ENCODE measurements at places on chromosomes 1 and 21. TPM values are rescaled to one million over a fixed set of nuclear protein-coding genes. Genes with fewer than 3 reads are reported as not detected.

ADAMTSL4 gene
- total RNA-seq = 3.6 TPM

F3 gene
- 59.4 TPM for total RNA-seq

RSPO1 gene
- 0.74 TPM for total RNA-seq

KPRP gene
- total RNA-seq = not detected

SIPA1L2 gene
- 19.2 TPM for total RNA-seq

PRRX1 gene
- 32.9 TPM for total RNA-seq

C1orf216 gene
- 12.4 TPM for total RNA-seq

CYP4A11 gene
- not detected for total RNA-seq

SH2D1B gene
- not detected for total RNA-seq

INKA2 gene
- 1.6 TPM for total RNA-seq

CD34 gene
- 0.14 TPM for total RNA-seq

SSX2IP gene
- total RNA-seq = 18.1 TPM

ZSWIM5 gene
- total RNA-seq = 1.9 TPM

HSF2BP gene
- 1.7 TPM for total RNA-seq

FAM110D gene
- not detected for total RNA-seq

NUAK2 gene
- 4.8 TPM for total RNA-seq

OLFML3 gene
- total RNA-seq = 191 TPM

GABPA gene
- total RNA-seq = 26.9 TPM

UMODL1 gene
- total RNA-seq = 0.14 TPM

PDZK1IP1 gene
- not detected for total RNA-seq

SPRR1B gene
- not detected for total RNA-seq

FMO4 gene
- total RNA-seq = 2.5 TPM

LAMC1 gene
- total RNA-seq = 613 TPM

SPSB1 gene
- total RNA-seq = 16.6 TPM

C4BPA gene
- under 0.01 TPM for total RNA-seq

TMEM125 gene
- total RNA-seq = not detected

TSACC gene
- not detected for total RNA-seq

C1orf141 gene
- not detected for total RNA-seq

PYHIN1 gene
- not detected for total RNA-seq

SLC9C2 gene
- total RNA-seq = not detected

RHD gene
- not detected for total RNA-seq

LCE3D gene
- total RNA-seq = not detected

GBP7 gene
- total RNA-seq = not detected

C1orf226 gene
- under 0.01 TPM for total RNA-seq

RGS8 gene
- total RNA-seq = not detected

RUNX3 gene
- total RNA-seq = not detected

BMP8A gene
- 0.28 TPM for total RNA-seq

CCDC17 gene
- total RNA-seq = 0.74 TPM

LENEP gene
- 0.18 TPM for total RNA-seq

CTH gene
- total RNA-seq = 7.1 TPM

ANGPTL3 gene
- total RNA-seq = not detected

DNAH14 gene
- 8.9 TPM for total RNA-seq

NCF2 gene
- 0.18 TPM for total RNA-seq

USH2A gene
- total RNA-seq = under 0.01 TPM

TNFRSF14 gene
- total RNA-seq = 15.4 TPM

G0S2 gene
- 55.8 TPM for total RNA-seq

ADGRL4 gene
- total RNA-seq = 9.5 TPM

SVBP gene
- total RNA-seq = 17.6 TPM

SEC16B gene
- total RNA-seq = 1.7 TPM
